ENCODE measurements at places on chromosomes 7 and 10.

DNA sequence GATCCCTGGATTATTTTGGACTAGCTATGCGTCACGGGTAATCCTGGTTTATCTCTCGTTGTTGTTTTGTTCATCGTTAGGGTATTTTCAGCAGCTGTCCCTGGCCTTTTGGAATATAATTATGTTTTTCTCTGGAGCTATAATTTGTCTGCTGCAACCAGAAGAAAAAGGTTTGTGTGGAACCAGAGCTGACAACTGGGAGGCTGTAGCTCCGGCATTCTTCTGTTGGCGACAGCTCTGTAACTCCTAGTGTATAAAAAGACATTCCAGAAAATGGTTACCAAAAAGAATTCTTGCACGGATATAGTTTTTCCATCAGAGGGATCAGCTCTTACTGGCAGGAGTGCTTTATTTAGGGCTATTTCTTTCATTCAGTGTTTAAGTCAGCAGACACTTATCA lies 130.9 kb upstream of the PRR15 start:
- no peak for DNase-seq
- H3K36me3 ChIP-seq = no peaks in the 10 kb centered on the region
- peaks cover 7% of the 10 kb centered on the region for H3K27me3 ChIP-seq
- H3K27ac ChIP-seq = no peak overlapping the region
- H3K4me3 ChIP-seq = no peak overlapping the region
- H3K4me1 ChIP-seq = peaks cover 2% of the 10 kb centered on the region

DNA sequence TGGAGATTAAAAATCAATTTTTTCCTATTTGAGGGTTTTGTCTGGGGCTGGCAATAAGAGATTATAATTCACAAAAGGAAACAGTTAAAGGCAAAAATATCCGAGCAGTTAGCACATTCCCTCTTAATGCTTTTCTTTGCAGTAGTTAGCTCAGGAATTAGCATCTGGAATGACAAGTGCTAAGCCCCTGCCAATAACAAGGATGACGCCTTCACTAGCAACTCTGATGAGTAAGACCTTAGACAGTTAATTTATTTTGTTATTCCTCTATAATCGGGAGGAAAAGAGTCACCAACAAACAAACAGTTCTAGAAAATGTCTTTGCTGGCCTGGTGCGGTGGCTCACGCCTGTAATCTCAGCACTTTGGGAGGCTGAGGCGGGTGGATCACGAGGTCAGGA lies 151.3 kb downstream of the TRIL start:
- H3K27me3 ChIP-seq = no peaks in the 10 kb centered on the region
- peaks cover 4% of the 10 kb centered on the region for H3K4me1 ChIP-seq
- DNase-seq = no peak
- H3K36me3 ChIP-seq = peaks cover 55% of the 10 kb centered on the region
- no peak overlapping the region for H3K27ac ChIP-seq

GRCh38 chr7:151793531-151793951 lies 83.4 kb downstream of the PRKAG2 start:
- no peaks in the 10 kb centered on the region for H3K36me3 ChIP-seq
- H3K27me3 ChIP-seq = no peaks in the 10 kb centered on the region
- H3K4me1 ChIP-seq = peaks cover 6% of the 10 kb centered on the region
- no peak overlapping the region for H3K4me3 ChIP-seq
- H3K27ac ChIP-seq = no peak overlapping the region

DNA sequence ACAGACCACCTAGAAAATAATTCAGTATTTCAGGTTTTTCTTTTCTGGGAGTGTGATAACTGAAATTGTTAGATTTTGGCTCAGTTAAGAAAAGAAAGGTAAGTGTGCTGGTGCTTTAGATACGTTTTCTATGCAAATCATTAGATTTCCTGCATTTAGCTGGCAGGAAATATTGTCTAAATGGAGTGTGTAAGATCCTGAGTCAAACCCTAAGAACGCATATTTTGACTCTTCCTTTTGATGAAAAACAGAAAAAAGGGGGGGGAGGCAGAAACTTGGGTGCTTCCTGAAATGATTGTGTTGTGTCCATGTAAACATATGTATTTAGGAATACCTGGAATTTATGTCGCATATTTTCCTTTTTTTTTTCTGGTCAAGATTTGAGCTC lies 1.2 kb downstream of the GRK5 start:
- no peak overlapping the region for H3K27ac ChIP-seq
- no peaks in the 10 kb centered on the region for H3K27me3 ChIP-seq
- no peaks in the 10 kb centered on the region for H3K36me3 ChIP-seq
- H3K4me1 ChIP-seq = peaks cover 33% of the 10 kb centered on the region
- DNase-seq = no peak
- H3K4me3 ChIP-seq = peak overlapping the region; percentile 59

DNA sequence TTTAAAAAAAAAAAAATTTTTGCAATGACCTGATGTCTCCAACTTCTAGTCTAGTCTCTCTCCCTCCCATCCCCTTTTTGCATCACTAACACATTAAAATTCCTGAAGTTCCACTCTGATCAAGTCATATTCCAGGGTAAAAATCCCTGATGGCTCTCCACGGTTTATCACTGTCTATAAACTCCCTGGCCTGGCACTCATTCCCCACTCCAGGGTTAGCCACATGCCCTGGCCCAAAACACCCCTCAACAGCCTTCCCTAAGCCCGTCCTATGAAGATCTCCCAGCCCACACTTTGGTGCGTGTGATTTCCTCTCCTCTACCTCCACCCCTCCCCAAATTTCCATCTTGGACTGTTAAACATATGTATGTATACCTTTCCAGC lies 125.4 kb downstream of the JAZF1 start:
- no peak overlapping the region for H3K27ac ChIP-seq
- DNase-seq = no peak
- no peaks in the 10 kb centered on the region for H3K4me1 ChIP-seq
- no peaks in the 10 kb centered on the region for H3K36me3 ChIP-seq

DNA sequence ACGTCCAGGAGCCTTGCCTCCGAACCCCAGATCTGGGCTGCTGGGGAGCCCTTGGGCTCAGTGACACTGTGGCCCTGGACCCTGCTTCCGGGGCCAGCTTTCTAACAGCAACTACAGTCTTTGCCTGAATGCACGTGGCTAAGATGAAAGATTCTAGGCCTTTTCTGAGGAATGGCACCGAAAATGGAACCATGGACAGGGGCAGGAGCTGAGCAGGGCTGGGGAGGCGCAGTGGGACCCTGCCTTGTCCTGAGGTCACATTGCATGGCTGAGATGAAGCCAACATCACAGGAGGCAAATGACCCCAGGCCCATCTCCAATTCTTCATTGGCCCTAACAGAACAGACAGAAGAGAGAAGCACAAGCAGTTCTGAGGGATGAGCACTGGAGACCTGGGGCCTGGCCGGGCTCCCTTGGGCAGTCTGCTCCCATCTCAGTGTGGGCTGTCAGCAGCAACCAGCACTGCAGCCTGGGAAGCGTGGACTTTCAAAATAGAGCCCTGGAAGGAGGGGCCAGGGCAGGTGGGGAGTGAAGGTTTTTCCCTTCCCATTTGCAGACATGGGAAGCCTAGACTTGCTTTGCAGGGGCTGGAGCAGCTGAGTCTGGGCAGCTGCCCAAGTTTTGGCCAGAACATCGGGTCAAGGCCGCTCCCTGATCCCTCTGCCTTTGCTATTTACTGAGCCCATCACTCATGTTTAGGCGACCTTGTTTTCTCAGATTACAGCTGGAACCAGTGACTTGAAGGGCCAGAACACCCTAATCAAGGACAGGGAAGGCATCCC lies 114.4 kb upstream of the TCERG1L start:
- H3K4me3 ChIP-seq = no peak overlapping the region
- no peaks in the 10 kb centered on the region for H3K4me1 ChIP-seq
- H3K27me3 ChIP-seq = peaks cover 5% of the 10 kb centered on the region
- no peak for DNase-seq
- H3K36me3 ChIP-seq = no peaks in the 10 kb centered on the region

GRCh38 chr7:142001163-142001874 lies 5.6 kb downstream of the MGAM start:
- H3K36me3 ChIP-seq = no peaks in the 10 kb centered on the region
- H3K27ac ChIP-seq = no peak overlapping the region
- H3K4me1 ChIP-seq = no peaks in the 10 kb centered on the region
- DNase-seq = no peak
- no peak overlapping the region for H3K4me3 ChIP-seq
- H3K27me3 ChIP-seq = no peaks in the 10 kb centered on the region

DNA sequence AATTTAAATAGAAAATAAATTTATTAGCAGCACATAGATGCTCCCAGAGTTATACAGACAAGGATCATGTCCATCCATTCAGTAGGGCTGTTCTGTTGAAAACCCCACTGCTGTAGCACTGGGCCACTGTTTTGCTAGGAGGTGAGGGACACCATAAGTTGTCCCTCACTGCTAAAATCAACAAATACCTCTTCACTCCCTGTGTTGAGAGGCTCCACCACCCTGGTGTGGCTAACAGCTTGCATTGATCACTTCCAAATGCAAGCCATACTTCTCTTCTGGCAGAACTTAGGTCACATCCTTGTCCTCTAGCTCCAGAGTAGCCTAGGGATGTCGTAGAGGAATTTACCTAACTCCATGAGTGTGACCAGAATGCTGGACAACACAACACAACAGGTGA lies 55.4 kb downstream of the MDFIC start:
- no peak for DNase-seq
- H3K27me3 ChIP-seq = no peaks in the 10 kb centered on the region
- no peak overlapping the region for H3K27ac ChIP-seq

- no peak overlapping the region for H3K4me3 ChIP-seq
- H3K27ac ChIP-seq = no peak overlapping the region
- no peaks in the 10 kb centered on the region for H3K36me3 ChIP-seq
- H3K4me1 ChIP-seq = no peaks in the 10 kb centered on the region
Observed at GRCh38 chr7:45435846-45436245, 138.3 kb upstream of the ADCY1 start.

DNA sequence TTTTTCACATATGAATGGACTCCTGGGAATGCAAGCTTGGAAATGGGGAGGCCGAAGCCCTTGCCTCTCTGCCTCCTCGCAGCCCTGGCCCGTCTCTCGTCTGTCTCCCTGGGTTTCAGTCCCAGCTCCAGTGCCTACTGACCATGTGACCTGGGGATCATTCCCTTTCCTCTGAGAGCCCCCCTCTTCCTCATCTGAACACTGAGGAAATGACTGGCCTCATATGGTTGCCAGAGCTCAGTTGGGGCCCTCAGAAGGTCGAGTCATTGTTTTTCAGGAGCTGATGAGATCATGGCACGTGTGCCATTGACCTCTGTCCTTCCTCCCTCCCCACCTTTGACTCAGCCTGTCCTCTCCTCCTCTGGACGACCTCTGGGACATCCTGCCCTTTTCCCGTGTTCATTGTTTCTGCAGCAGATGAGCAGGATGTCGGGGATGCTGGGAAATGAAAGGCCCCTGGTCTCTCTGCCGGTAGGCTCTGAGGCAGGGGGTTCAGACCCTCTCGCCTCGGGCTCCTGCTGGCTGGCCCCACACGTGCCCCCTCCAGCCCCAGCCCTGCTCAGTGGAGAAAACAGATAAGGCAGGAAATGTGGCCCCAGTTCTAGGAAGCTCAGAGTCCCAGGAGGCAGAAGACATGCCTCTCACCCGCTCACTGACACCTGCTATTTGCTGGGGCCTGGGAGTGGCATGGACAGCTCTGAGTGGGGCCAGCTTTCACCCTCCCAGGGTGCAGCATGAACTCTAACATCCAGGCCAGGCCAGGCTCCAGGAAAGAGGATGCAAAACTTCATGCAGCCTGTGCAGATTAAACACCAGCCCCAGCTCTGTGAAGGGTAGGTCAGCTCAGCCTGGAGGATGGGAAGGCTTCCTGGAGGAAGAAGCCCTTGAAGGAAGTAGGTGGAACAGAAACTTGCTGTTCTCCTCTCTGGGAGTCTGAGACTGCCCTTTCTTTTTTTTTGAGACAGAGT lies 8.3 kb upstream of the PPP1R35 start:
- no peaks in the 10 kb centered on the region for H3K27me3 ChIP-seq
- no peak overlapping the region for H3K27ac ChIP-seq
- H3K4me1 ChIP-seq = peaks cover 18% of the 10 kb centered on the region
- H3K4me3 ChIP-seq = no peak overlapping the region

- no peak overlapping the region for H3K4me3 ChIP-seq
- DNase-seq = no peak
- H3K4me1 ChIP-seq = peaks cover 13% of the 10 kb centered on the region
- no peak overlapping the region for H3K27ac ChIP-seq
- H3K27me3 ChIP-seq = peaks cover 4% of the 10 kb centered on the region
- H3K36me3 ChIP-seq = no peaks in the 10 kb centered on the region
Observed at GRCh38 chr10:75425291-75426079, 5.9 kb upstream of the LRMDA start.

DNA sequence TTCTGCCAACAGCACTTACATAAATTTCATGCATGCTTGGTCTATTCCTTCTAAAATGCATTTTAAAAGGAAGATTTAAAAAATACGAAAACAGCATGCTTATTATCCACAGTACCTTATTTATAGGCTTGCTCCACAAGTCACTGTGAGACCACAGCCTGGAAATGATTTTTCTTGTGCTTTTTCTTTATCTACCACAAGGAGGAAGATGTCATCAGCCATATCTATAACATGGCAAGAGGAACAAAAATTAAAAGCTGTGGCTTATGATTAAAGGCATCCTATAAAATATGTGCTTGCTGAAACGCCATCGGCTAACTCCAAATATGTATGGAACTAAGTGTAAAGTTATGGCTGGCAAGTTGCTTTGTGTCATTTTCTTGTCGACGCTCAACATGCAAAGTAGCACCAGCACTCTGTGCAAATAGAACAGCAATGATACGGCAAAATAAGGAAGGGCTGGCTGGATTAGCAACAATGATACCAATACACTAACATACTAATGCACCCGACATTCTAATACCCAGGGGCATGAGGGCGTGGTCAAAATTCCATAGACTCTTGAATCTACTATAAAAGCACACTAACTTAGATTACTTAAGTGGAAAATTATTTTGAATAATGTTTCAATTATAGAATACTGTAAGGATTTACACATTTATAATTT lies 41.2 kb upstream of the AKR1E2 start:
- H3K27me3 ChIP-seq = no peaks in the 10 kb centered on the region
- no peak overlapping the region for H3K27ac ChIP-seq
- DNase-seq = no peak

DNA sequence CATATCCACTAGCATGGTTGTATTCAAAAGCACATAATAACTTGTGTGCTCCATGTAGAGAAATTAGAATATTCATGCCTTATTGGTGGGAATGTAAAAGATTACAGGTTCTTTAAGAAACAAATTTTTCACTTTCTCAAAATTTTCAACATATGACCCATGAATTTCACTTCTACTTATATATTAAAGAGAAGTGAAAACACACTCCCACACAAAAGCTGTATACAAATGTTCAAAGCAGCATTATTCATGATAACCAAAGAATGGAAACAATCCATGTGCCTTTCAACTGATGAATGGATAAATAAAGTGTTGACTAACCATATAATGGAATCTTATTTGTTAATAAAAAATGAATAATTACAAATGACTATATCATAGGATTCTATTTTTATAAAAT lies 694.5 kb upstream of the PCDH15 start:
- no peak for DNase-seq
- no peaks in the 10 kb centered on the region for H3K27me3 ChIP-seq
- H3K27ac ChIP-seq = no peak overlapping the region
- H3K36me3 ChIP-seq = no peaks in the 10 kb centered on the region
- H3K4me1 ChIP-seq = no peaks in the 10 kb centered on the region

GRCh38 chr7:96953676-96954513 lies 51.5 kb upstream of the DLX6 start:
- no peak overlapping the region for H3K27ac ChIP-seq
- H3K4me3 ChIP-seq = no peak overlapping the region
- no peaks in the 10 kb centered on the region for H3K4me1 ChIP-seq
- H3K27me3 ChIP-seq = no peaks in the 10 kb centered on the region
- DNase-seq = no peak
- H3K36me3 ChIP-seq = no peaks in the 10 kb centered on the region

- H3K36me3 ChIP-seq = no peaks in the 10 kb centered on the region
- peaks cover 4% of the 10 kb centered on the region for H3K4me1 ChIP-seq
Observed at GRCh38 chr7:84196084-84196503, 1.5 kb upstream of the SEMA3A start.
